ENCODE measurements at places on chromosomes 6 and 20.

- no peak for DNase-seq
Observed at GRCh38 chr6:7086488-7086887, 21.3 kb upstream of the RREB1 start.

- no peak for DNase-seq
Observed at GRCh38 chr6:141261016-141261671, 871.6 kb upstream of the GJE1 start.

DNA sequence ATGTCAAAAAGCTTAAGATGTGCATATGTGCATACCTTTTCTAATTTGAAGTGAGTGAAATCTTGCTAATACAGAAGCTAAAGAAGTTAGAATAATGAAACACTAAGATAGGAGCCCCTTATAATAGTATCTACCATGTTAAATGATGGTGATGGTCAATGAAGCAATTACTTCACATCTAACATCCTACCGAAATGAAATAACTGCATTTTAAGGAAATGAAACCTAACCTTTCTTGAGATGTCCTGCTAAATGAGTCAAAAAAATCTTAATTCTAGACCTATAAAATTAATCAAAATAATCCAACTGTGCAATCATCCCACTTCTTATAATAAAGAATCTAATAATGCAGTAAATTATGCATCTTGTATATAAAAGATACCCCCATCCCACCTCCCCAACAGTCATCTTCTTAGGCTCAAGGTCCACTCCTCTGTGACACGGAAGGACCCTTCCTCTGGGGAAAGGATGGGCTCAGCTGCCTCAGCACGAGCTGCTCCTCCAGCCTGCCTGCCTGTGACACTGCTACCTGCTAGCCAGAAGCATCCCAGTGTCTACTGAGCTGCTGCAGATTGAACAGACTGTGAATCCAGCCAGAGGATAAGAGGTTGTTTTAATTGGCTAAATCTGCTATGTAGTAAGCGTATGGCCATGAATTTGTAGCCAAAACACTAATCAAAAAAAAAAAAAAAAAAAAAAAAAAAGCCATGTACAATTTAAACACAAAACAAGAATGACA lies 129.6 kb upstream of the BEND3 start:
- DNase-seq, result no peak

GRCh38 chr6:21891080-21891479 lies 297.5 kb downstream of the SOX4 start:
- no peak for DNase-seq

DNA sequence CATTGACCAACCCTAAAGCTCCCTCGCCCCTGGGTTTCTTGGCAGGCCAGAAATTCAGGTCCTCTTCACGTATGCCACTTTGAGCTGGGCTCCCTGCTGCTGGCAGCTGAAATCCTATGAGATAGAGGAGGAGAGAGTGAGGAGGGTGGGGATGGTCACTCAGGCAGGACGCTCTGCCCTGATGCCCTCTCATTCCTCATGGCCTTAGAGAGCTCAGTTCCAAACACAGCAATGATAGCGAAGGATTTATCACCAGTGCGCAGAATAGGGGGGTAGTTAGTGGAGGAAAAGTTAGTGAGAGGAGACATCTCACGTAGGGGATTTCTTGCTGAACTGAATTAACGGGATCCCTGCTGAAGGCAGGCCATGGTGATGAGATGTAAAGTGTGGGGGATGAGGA lies 84.2 kb upstream of the PMEPA1 start:
- DNase-seq, result no peak
